Daoy (cell line): ENCODE measurements at places on chromosomes 3 and 15. TPM values are rescaled to one million over a fixed set of nuclear protein-coding genes. Genes with fewer than 3 reads are reported as not detected.

The WDR49 gene
- not detected in 2 replicates for total RNA-seq

The OSTN gene
- 0.11 TPM in 1 of 2 replicates, not detected in the other for total RNA-seq

The COX5A gene
- 59.7 and 65.6 TPM in 2 replicates for total RNA-seq

The ABHD17C gene
- total RNA-seq: 1.4 and 3.6 TPM in 2 replicates

The PHC3 gene
- 9.8 and 17.0 TPM in 2 replicates for total RNA-seq

The ESYT3 gene
- 0.34 and 0.68 TPM in 2 replicates for total RNA-seq

The PPARG gene
- total RNA-seq: 67.2 and 76.2 TPM in 2 replicates

The A4GNT gene
- total RNA-seq: not detected in 2 replicates

The KLHL6 gene
- not detected in 2 replicates for total RNA-seq

The GOLGA8K gene
- total RNA-seq: 0.51 TPM in 1 of 2 replicates, not detected in the other

The RLBP1 gene
- not detected in 2 replicates for total RNA-seq

The WDR72 gene
- total RNA-seq: 0.12 and 0.17 TPM in 2 replicates

The MAGEL2 gene
- total RNA-seq: 0.74 and 0.77 TPM in 2 replicates

The VILL gene
- 2.3 and 5.5 TPM in 2 replicates for total RNA-seq

The PKM gene
- total RNA-seq: 1,722 and 1,777 TPM in 2 replicates

The MKRN2 gene
- total RNA-seq: 40.2 and 43.2 TPM in 2 replicates

The P2RY1 gene
- under 0.01 and 0.03 TPM in 2 replicates for total RNA-seq

DNA sequence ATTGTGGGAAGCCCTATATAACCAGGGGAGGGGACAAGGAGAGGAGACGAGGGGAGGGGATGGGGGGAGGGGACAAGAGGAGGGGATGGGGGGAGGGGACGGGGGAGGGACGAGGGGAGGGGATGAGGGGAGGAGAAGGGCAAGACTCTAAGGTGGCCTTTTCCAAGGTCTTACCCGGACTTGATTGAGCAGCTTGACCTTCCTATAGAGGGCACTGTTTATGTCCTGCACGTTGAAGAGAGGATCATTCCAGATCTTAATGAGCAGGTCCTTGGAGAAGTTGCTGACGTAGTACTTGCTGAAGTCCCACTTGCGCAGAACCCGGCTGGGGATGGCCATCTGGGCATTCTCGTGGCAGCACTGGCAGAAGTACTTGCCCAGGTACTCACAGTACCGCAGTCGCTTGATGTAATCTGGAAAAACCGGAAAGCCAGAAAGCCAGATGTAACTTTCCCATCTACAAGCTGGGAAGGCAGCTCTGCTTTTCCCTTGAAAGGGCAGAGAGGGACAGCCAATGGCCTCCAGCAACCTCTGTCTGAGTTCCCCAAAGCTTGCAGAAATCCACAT lies 55.7 kb downstream of the RUBCN start:
- no peak for DNase-seq

DNA sequence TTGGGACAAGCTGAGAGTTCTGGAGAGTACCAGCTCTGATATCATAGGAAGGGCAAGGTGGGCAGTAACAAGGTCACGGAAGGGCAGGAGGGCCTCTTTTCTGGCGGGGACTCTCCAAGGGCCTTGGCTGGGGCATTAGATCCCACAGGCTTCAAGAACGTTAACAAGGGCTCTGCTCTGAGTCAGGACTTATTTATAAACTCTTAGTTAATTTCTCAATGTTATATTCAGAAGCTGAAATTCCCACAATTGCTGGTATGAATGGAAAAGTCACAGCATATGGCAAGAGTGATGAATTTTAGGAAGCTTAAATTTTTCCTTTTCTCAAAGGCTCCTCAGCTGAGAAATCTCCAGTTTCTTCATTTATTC lies 320.2 kb upstream of the TBC1D5 start:
- DNase-seq: no peak

GRCh38 chr3:48130321-48130904 lies 57.8 kb downstream of the CDC25A start:
- DNase-seq: peak; percentile 63

GRCh38 chr3:114635878-114636277 lies 342.1 kb downstream of the TIGIT start:
- DNase-seq: no peak

GRCh38 chr3:45026038-45026437 lies at the start of gene CLEC3B:
CLEC3B (plus strand) TSS chr3:45026303; CDS start chr3:45026363, 60 bp downstream.
- DNase-seq: peak; percentile 34

DNA sequence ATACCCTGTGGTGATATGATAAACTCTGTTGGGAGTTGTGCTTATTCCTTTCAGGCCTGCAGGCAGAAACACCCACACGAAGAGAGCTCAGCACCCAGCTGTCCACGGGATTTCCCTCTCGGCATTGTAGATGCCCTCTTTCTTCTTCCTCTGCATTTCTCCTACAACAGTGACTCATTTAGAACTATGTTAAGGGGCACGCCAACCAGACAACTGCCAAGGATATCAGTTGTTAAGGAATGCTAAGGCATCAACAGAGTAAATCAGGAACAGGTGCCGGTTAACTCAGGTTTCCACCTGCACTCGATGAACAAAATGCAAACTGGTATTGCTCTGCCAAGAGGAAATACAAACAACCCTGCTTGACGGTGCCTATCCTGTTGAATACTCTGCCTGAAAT lies 270.0 kb upstream of the PEX5L start:
- DNase-seq: no peak

DNA sequence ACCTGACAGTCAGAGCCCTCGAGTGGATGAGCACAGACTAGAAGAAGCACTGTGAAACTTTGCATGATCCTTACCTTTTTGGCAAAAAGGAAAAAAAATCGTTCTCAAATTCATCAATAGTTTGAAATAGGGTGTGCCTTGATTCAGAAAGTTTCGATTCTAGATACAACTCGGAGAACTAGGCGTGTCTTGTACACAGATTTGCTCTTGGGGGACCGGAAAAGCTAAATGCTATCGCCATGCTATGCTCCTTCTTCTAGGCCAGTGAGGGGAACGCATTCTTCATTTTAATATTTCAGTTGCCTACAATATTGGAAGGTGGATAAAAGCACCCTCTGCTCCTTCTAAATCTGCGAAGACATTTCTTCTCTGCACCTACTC lies 25.0 kb downstream of the CD86 start:
- DNase-seq: no peak

DNA sequence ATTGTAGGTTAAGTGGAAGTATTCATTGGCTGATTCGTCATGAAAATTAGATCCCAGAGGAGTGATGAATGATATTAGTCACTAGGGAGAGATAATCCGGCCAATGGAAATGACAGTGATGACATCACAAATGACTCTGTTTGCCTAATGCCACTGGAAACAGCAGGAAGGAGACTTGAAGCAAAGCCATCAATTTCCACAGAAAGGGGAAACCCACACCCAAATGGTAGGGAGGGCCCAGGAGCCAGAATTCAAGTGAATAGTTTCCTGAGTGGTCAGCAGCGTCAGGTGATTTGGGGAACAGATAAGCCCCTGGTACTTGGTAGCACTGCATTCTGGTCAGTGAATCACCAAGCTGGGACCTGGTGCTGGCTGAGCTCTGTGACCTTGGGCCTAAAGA lies 3.3 kb upstream of the ADAMTS9 start:
- DNase-seq: peak; percentile 53

DNA sequence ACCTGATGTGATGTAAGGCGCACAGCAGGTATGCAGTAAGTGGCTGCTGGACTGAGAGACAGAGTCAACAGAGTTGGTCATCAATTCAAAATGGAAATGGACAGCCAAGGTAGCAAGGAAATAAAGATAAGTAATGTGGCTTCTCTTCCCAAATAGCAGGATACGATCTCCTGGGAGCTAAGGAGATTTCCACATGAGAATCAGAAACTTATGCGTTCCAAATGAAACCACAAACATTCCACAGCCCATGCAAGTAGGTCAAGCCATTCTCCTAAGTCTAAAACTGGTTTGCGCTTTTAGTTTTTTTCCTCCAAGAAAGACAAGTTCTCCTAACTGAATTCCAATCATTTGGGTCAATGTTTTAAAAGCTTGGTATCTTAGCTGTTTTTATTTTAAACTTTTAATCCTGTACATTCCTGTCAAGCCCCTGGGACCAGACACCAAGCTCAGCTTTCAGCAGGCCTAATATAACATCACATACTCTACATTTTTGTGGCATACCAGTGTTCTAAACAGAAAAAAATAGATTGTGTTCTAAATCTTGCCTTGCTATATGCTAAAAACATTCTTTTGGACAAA lies 73.7 kb upstream of the TSPAN3 start:
- peak; percentile 73 for DNase-seq

DNA sequence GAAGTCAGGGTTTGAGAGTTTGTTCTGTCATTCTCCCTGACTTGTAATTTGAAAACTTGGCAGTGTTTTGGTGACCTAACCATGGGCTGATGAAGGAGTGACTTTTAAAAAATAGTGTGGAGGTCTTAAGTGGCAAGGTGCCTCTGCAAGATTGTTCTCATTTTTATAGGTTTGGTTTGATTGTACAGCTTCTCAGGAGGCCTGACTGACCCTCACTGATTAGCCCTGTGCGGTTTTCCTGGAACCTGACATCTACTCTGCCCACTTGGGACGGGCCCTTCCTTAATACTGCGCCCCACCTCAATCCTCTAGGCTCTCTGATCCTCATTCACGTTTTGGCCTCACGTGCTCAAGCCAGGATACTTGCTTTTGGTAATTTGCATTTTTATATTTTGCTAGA lies 2.8 kb downstream of the UBE2E1 start:
- DNase-seq: no peak

DNA sequence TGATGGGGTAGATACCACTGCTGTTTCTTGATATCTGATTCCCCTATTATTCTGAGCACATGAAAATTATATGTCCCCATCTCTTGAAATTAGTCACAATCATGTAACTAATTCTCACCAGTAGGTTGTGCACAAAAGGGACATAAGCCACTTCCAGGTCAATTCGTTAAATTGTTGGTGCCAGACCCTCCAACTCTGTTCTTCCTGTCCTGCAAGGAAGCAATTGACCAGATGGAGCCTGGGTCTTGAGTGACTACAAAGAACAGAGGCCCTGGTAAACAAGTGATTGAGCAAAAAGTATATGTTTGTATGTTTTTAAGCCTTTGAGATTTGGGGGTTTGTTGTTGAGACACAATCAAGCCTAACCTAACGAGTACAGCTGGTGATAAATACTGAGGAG lies 36.9 kb downstream of the ABI3BP start:
- DNase-seq: no peak

GRCh38 chr3:33128706-33129105 lies 14.9 kb downstream of the CRTAP start:
- no peak for DNase-seq

DNA sequence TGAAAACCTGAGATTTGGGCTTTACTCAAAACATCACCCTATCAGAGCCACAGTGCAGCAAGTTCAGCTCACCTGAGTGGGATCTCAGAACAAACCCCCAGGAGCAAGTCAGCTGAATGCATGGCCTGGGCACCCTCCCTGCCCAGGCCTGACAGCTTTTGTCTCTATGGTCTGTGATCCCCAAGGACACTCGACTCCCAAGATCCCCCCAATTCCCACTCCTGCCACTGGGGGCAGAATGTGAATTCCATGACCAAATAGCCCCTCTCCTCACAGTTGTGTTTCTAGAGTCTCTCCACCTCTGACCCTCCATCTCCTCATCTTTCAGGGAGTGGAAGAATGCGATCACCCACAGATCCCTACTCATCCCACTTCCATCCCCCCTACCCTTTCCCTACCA lies 58.9 kb downstream of the ZNF445 start:
- DNase-seq: no peak

DNA sequence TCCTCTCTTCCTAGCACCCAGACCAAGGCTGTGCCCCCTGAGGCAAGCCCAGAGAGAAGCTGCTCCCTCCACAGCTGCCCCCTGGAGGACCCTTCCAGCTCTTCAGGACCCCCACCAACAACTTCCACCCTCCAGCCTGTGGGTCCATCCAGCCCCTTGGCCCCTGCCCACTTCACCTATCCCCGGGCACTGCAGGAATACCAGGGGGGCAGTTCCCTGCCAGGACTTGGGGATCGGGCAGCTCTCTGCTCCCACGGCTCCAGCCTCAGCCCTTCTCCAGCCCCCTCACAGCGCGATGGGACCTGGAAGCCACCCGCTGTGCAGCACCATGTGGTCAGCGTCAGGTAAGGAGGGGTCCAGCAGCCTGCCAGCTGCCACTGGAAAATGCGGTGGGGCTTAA lies 5.6 kb downstream of the DISP2 start:
- no peak for DNase-seq

DNA sequence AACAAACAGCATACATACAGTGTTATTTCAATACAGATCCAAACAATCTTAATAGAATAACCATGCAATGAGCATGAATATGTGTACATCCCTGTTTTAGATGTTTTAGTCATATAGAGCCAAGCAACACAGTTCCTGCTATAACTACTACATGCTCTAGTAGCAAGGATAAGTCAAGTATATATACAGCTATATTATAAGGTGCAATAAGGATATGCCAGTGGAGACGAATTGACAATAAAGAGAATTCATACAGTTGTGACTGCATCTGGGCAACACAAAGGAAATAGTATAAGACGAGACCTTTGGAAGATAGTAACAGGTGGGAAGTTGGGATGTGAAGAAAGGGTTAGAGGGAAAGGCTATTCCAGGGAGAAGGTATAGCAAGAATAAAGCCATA lies 103.4 kb downstream of the TPRG1 start:
- no peak for DNase-seq

GRCh38 chr15:88382482-88382983 lies 84.7 kb downstream of the MRPL46 start:
- DNase-seq: no peak

DNA sequence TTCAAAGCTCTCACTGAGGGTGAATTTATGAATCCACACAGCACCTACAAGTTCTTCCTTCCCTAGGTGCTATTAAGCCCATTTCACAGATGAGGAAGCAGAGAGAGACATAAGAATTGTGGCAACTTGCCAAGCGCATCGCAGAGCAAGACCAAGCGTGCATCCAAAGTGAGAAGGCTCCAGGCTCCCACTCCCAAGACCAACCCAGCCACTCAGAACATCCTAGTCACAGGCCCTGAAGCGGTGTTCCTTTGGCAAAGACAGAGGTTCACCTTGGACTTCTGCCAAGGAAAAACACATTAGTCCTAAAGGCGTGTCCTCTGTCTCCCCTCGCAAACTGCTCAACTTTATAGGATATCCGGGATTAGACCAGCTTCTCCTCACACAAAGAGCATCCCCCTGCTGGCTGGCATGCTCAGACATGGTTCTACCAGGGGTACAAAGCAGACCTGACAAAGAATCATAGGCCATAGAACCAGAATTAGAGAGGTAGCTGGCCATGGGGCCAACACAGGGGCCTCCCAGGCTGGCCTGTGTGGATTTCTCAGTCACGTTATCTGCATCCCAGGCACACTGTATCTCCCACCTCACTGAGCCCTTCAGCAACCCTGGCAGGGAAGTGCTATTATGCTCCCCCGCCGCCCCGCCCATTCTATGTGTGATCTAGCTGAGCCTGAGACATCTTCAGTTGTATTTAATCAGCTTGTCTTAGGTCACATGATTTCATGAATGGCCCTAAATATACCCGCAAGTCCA lies 160.2 kb downstream of the FOXP1 start:
- DNase-seq: peak; percentile 69

- DNase-seq: peak; percentile 4
Observed at GRCh38 chr3:146594843-146595482, 10.2 kb downstream of the PLSCR5 start.

GRCh38 chr3:37129871-37130270 lies 44.5 kb downstream of the LRRFIP2 start:
- DNase-seq: peak; percentile 17

DNA sequence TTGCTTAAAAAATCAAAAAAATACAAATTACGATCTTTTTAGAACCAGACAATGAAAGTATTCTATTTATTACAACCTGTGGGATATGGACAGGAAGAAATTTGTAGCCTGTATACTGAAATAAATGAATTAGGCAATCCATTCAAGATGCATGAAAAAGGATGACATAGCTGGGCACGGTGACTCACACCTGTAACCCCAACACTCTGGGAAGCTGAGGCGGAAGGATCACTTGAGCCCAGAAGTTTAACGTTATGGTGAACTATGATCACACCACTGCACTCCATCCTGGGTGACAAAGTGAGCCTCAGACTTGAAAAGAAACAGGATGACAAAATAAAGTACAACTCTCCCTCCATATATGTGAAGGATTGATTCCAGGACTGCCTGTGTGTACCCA lies 74.1 kb downstream of the MSL2 start:
- peak; percentile 23 for DNase-seq
